ENCODE measurements at places on chromosomes 3 and 15. TPM values are rescaled to one million over a fixed set of nuclear protein-coding genes. Genes with fewer than 3 reads are reported as not detected.

Gene TNFAIP8L3
- 34.7 TPM for total RNA-seq

Gene GADL1
- total RNA-seq, result not detected

Gene P2RY12
- total RNA-seq, result not detected

Gene ZMYND10
- total RNA-seq, result 1.1 TPM

Gene HESX1
- total RNA-seq, result 0.27 TPM

All from A549 treated with Hydrocortisone at 1 μM for 4 hours (cell line).